ENCODE measurements at places on chromosomes 12 and 14.
A peak's percentile ranks its signal among the peaks of the same experiment; 100 is the strongest.

DNA sequence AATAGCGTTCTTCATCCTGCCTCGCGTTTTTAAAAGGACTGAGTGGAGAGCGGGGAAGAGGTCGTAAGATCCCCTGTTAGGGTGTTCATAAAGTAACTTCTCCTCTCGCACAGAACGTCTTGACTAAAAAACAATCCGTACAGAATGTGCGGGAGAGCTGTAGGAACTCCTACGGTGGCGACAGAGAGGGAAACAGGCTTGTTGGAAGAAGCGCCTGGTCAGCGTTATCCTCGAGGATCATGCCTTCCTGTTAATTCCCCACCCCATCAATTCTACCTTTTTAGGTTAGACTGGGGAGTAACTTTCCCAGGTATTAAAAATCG is 399 bp upstream of the WASHC4 start:
- no peak for DNase-seq

- peak; percentile 85 for DNase-seq
These were observed 14.0 kb downstream of the ABCB9 start for GRCh38 chr12:122951979-122952892.

- no peak for DNase-seq
These were observed 36.7 kb upstream of the CLIP1 start for GRCh38 chr12:122459211-122459610.

- DNase-seq = no peak
These were observed 38.5 kb downstream of the SPTB start for GRCh38 chr14:64841121-64841651.

DNA sequence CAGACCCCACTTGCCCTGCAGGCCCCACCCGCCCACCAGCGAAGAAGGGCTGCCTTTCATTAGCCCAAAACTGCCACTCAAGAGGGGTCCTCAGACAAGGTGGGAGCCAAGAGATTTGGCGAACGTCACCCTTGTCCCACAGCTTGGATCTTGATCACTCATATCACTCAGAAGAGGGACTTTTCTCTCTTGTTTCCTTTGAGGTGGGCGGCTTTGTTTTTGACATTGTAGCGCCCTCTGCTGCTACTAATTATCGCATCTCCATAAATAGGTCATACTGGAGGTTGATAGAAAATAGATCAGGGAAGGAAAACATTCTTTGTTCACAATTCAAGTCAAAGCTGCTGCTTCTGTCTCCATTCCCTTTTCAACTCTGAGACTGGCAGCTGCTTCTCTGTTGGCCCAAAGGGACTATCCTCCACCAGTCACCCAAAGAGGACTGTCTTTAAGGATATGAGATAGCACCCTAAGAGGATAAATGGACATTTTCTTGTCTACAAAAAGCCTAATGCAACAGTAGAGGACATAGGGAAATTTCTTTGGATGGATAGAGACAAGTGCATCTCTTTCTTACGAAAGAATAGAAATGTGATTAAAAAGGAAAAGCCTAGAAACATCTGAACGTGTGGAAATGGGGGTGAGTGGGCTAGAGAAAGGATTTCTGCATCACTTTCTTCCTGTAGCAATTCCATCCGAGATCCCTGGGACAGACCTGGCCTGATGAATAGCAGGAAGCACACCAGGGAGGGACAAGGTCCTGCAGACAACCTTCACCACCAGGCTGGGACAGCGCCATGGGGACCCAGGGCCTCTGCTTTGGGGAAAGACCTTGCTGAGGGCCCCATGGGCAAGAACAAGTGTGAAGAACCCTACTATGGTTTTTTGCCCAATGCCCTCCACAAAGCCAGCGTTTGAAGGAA is 115.8 kb downstream of the DAD1 start:
- no peak for DNase-seq

GRCh38 chr14:100104006-100104352 is 38.8 kb downstream of the EVL start:
- no peak for DNase-seq

GRCh38 chr14:92427096-92427495 is 86.5 kb upstream of the RIN3 start:
- DNase-seq = no peak

DNA sequence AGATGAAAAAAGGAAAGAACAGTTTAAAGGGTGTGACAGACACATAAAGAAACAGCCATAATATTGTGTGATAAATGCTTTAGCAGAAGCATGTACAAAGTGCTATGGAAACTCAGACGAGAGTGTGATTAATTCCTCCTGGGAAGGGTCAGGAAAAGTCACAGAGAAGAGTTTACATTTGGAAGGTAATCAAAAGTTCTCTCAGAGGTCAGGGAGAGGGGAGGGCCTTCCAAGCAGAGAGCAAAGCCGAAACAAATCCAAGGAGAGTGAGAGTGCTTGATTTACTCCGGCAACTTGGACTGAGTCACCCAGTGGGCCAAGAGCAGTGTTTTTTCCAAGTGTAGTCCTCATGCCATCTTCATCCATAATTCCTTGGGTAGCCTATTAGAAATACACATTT is 108.3 kb downstream of the IGF1 start:
- no peak for DNase-seq

DNA sequence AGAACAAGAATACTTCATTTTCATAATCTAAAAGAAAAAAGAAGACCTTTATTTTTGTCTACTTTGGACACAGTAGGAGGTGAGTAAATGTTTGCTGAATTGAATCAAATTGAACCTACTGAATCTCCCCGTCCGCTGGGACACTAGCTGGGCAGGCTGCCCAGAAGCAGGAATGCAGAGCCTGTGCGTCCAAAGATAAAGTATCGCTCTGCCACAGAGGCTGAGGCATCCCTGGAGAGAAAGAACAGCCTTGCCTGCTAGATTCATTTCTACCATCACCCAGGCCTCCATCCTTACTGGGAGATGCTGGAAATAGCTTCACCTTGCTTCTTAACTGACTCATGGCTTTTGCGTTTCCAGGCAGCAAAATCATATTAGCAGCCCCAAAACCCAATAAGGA is 64.1 kb upstream of the TSPAN11 start:
- no peak for DNase-seq

- DNase-seq = no peak
These were observed 735 bp upstream of the MAPKAPK5 start for GRCh38 chr12:111841236-111841749.

DNA sequence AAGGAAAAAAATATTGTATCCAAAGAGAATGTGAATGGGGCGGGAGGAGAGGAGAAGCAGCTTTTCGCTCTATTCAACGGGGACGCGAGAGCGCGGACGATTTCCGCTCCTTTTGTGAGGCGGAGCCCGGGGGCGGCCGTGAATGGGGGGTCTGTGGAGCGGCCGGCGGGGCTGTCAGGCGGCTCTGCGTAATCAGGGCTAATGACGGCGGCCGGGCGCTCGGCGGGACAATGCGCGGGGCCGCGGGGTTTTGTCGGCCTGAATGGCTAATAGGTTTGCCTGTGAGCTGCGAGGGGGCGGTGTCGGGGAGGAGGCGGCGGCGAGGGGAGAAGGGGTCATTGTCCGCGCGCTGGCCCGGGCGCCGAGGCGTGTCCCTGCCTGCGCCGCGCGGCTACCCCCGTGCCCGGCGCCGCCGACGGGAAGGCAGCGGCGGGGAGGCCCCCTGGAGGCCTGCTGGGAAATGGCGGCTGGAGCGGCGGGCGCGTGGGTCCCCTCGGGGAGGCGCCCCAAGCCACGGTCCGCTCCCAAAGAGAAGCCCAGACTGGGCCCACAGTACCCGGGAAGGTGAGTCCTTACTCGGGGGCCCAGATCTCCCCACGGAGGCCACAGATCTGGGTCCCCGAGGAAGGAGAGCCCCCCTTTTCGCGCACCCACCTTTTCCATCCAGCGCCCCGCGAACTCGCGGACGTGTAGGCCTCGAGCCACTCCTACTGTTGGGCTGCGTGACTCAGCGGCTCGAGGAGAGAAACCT is 6.0 kb downstream of the SIX6 start:
- peak; percentile 50 for DNase-seq

GRCh38 chr14:35338731-35339405 is 46.7 kb downstream of the PSMA6 start:
- DNase-seq = no peak

- DNase-seq = no peak
These were observed 95.7 kb downstream of the CEP128 start for GRCh38 chr14:80845856-80846255.

DNA sequence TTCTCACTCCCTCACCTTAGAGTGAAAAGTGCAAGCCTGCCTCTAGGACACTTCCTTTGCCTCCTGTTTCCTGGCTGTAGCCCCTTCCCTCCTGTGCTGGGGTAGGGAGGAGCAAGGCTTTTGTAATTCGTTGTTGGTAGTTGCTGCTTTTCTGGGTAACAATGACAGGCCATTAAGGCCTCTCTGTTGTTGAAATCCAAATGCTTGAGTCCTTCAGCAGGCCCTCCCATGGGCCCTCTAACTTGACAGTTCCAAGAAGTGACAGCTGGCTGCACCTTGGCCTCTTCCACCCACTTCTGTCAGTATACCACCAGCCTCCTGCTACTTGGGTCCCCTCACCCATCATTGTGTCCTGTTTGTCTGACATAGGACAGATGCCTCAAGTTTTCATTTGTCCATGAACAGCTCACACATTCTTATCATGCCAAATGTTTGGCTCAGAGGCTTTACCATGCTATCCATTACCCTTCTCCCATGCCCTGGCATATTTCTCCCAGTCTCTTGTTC is 103.7 kb upstream of the PDE3A start:
- DNase-seq = no peak

DNA sequence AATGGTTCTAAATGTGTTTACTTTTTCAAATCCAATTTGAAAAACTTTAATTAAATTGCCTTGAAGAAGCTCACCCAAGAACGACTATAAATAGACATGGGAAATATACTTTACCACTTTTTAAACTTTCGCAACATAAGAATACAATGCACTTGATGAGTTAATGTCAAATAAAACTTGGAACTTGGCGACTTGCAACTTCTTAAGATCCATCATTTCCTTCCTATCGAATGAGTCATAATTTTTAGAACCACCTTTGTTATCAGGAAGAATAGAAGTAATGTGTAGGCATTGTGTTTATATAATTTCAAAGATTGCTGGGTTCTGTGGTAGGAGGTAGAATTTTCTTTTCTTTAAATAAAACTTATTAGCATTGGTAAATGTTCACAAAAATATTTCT is 1417.4 kb upstream of the FLRT2 start:
- no peak for DNase-seq

GRCh38 chr14:39890026-39890425 is 457.8 kb upstream of the FBXO33 start:
- DNase-seq = no peak

DNA sequence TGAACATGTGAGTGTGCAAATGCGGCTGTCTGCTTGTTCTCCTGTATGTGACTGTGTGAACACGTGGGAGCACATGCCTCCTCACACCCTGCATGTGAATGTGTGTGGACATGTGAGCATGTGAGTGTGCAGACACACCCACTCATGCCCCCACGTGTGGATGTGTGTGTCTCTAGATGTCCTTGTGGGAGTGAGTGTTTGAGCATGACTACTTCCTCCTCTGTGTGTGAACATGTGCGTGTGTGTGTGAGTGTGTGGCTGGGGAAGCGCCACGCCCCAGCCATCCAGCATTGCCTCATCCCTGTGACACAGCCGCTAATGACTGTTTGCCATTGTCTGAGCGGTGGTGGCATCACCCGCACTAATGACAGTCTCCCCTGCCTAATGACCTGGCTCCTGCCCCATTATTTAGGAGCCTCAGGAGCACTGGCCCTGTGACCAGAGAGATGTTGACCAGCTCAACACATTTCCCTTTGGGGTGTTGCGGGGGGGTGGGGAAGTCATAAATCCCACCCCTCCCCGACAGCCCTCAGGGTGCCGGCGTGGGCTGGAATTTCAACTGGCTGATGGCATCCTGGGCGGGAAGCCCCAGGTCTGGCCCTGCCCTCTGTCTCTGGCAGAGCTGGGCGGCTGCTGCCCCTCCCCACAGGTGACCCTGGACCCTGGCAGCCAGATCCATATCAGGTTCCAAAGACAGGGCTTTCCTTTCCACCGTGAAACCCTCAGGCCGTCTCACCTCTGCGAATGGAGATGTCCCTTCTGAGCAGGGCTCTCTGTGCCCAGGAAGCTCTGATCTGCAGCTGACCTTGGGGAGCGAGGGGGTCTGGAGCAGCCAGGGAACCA is 11.5 kb upstream of the KRT80 start:
- DNase-seq = peak; percentile 38

GRCh38 chr12:14403711-14404196 is 38.3 kb downstream of the ATF7IP start:
- DNase-seq = no peak

DNA sequence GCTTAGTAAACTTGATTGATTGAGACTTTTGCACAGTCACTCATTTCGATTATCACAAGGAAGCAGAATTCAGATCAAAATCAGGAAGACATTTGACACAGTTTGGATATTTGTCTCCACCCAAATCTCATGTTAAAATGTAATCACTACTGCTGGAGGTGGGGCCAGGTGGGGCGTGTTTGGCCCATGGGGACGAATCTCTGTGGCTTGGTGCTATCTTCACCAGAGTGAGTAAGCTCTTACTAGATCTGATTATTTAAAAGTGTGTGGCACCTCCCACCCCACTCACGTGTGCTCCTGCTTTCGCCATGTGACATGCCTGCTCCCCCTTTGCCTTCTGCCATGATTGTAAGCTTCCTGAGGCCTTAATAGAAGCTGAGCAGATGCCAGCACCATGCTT is 291.4 kb downstream of the PCNX1 start:
- DNase-seq = no peak

DNA sequence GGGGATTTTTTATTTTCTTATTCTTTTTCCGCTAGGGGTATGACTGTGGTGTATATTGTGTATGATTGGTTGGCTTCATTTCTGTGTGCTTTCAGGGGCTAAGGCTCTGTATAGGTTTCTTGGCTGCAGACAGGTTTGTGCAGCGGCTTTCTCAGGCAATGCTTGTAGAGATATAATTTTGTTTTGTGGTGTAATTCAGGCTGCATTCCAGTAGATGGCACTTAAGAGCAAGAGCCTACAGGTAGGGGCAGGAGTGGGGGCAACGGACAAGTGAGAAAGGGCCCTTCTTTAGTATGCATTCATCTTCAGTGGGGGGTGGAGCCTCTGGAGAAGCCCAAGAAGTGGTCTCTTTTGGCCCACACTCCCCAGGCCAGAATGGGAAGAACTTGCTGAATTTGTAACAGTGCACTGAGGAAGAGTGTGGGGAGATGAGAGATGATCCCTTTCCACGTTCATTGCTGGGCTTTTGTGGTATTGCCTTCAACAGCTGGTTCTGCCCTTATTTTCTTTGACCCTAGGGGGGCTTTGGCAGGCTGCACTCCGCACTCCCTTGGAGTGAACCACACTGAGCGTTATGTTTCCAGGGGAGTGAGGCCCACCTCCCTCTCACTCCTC is 78.6 kb downstream of the IFNG-AS1 start:
- DNase-seq = no peak

GRCh38 chr14:74983343-74983742 is 19.4 kb upstream of the EIF2B2 start:
- DNase-seq = no peak

- DNase-seq = peak; percentile 27
These were observed 32.6 kb downstream of the PPP2R5E start for GRCh38 chr14:63510538-63510937.
